Ovary (tissue), 10 donors: ENCODE measurements at places on chromosomes 3 and 15. TPM values are rescaled to one million over a fixed set of nuclear protein-coding genes. Genes with fewer than 3 reads are reported as not detected.

- H3K36me3 ChIP-seq: no peaks in the 10 kb centered on the region
- H3K4me1 ChIP-seq: no peaks in the 10 kb centered on the region
- H3K27ac ChIP-seq: no peak overlapping the region
- no peaks in the 10 kb centered on the region for H3K27me3 ChIP-seq
- no peak for DNase-seq
- H3K4me3 ChIP-seq: no peak overlapping the region
Measured at GRCh38 chr15:50933341-50933740, 24.9 kb downstream of the AP4E1 start.

DNA sequence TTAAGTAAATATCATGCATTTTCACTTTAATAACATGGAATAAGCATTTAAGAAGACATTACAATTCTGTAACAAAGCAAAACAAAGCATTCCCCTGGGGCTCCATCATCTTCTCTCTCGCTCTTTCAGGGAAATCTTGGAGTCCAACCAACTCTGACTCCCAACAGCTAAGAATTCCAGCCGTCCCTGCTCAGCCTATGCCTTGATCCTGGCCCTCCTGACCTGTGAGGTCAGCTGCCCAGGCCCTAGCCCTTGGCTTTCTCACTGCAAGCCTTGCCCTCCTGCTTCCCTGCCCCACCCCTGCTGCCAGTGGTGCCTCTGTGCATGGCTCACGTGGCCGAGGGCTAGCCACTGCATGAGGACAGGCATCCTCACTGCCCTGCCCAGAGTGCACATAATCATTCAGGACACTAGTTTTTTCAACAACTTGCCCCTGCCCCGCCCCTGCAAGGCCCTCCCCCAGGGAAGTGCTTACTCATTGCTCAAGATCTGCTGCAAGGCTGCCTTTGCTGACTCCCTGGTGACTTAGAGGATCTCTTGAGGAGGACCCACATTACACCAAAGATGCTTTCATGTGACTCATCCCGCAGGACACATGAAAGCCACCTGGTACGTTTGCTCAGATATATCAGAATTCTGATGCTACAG is 37.6 kb downstream of the MTMR10 start:
- no peak for DNase-seq
- no peaks in the 10 kb centered on the region for H3K27me3 ChIP-seq
- H3K27ac ChIP-seq: no peak overlapping the region
- H3K4me1 ChIP-seq: peaks cover 4% of the 10 kb centered on the region

- no peak overlapping the region for H3K4me3 ChIP-seq
- no peaks in the 10 kb centered on the region for H3K27me3 ChIP-seq
- DNase-seq: no peak
Measured at GRCh38 chr15:72404841-72405240, 6.7 kb downstream of the TMEM202 start.

GRCh38 chr3:25664812-25665314 is at the start of gene TOP2B:
TSS of gene TOP2B (minus strand) at chr3:25664907. CDS start at chr3:25664297, 610 bp downstream.
- no peaks in the 10 kb centered on the region for H3K27me3 ChIP-seq
- no peaks in the 10 kb centered on the region for H3K4me1 ChIP-seq
- peak within 1 kb of the TSS; percentile 71 for H3K4me3 ChIP-seq
- H3K27ac ChIP-seq: peak within 1 kb of the TSS; percentile 98
- H3K36me3 ChIP-seq: no peaks in the 10 kb centered on the region
- DNase-seq: peak; percentile 96

DNA sequence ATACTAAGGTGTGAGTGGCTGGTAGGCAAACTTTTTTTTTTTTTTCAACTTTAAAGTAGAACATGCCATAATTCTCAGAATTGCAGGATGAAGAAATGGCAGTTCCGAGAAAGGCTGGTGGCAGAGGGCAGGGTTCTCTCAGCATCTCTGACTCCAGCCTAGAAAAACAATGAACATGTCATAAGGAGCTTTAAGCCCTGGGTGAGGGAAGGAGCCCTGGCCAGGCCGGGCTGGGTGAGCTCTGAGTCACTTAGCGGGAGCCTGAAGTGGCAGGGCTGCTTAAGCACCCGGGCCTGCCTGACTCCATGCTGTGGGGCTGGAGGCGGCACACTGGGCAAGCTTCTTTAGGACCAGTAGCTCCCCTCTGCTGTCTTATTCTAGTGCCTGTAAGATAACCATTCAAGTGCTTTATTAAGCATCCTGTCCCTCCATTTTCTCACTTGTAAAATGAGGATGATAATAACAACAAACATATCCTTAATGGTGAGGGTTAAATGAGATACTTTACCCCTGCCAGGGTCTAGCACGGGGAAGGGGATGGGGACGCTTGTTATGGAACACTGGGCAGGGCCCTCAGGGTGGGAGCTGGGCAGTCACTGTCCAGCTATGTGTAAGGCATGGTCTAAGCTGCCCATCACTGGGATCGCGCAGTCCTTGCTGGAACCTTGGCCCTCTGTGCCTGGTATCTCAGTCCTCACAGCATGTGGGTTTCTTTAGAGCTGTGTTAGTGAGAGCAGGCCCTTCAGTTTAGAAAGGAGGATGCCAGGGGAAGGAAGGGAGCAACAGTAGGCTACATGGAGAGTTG is 18.4 kb downstream of the SMAD6 start:
- peaks cover 10% of the 10 kb centered on the region for H3K4me1 ChIP-seq
- no peaks in the 10 kb centered on the region for H3K36me3 ChIP-seq
- no peak overlapping the region for H3K27ac ChIP-seq
- H3K27me3 ChIP-seq: no peaks in the 10 kb centered on the region
- DNase-seq: no peak
- no peak overlapping the region for H3K4me3 ChIP-seq

GRCh38 chr3:193945143-193945542 is 190.8 kb upstream of the HES1 start:
- H3K4me3 ChIP-seq: no peak overlapping the region
- no peak overlapping the region for H3K27ac ChIP-seq
- no peaks in the 10 kb centered on the region for H3K27me3 ChIP-seq
- no peaks in the 10 kb centered on the region for H3K4me1 ChIP-seq
- H3K36me3 ChIP-seq: no peaks in the 10 kb centered on the region

- H3K27me3 ChIP-seq: no peaks in the 10 kb centered on the region
- H3K36me3 ChIP-seq: no peaks in the 10 kb centered on the region
- no peaks in the 10 kb centered on the region for H3K4me1 ChIP-seq
- H3K4me3 ChIP-seq: no peak overlapping the region
- DNase-seq: no peak
Measured at GRCh38 chr3:59235634-59236012, 185.8 kb upstream of the CFAP20DC start.

DNA sequence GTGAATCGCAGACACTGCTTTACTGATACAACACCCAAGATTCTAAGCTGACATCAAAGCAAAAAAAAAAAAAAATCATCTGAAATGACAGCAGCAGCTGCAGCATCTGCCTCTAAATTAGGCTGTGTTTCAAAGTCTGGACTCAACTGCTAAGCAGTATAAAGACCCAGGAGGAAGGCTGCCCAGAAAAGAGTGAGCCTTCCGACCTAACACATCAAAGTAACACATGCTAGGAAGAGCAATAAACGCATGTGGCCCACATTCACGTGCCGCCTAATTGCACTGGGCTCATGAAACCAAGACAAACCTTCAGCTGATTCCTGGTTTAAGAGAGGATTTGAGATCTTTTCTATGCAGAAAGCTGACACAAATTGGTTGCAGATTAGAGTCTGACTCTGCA is 317.1 kb downstream of the ZIC4 start:
- H3K36me3 ChIP-seq: no peaks in the 10 kb centered on the region
- H3K27ac ChIP-seq: no peak overlapping the region
- DNase-seq: no peak
- H3K4me3 ChIP-seq: no peak overlapping the region

DNA sequence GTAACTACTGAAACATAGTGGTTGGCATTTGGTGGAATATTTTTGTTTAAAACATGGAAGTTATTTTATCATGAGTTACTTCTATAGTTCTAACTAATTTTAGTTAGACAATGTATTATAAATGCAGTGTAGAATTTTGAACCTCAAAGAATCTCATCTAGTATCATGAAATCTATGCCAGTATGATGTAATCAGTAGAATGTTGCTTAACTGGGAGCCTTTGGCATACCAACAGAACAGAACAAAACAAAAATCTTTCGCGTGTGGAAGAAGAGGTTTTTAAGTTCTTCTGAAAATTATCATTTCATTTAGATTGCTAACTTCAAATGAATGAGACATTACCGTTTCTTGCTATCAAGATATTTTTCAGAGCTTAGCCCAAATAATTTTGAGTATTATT is 98.4 kb upstream of the LRRFIP2 start:
- H3K4me3 ChIP-seq: no peak overlapping the region
- H3K4me1 ChIP-seq: no peaks in the 10 kb centered on the region
- no peaks in the 10 kb centered on the region for H3K36me3 ChIP-seq
- no peak overlapping the region for H3K27ac ChIP-seq
- DNase-seq: no peak
- H3K27me3 ChIP-seq: no peaks in the 10 kb centered on the region

DNA sequence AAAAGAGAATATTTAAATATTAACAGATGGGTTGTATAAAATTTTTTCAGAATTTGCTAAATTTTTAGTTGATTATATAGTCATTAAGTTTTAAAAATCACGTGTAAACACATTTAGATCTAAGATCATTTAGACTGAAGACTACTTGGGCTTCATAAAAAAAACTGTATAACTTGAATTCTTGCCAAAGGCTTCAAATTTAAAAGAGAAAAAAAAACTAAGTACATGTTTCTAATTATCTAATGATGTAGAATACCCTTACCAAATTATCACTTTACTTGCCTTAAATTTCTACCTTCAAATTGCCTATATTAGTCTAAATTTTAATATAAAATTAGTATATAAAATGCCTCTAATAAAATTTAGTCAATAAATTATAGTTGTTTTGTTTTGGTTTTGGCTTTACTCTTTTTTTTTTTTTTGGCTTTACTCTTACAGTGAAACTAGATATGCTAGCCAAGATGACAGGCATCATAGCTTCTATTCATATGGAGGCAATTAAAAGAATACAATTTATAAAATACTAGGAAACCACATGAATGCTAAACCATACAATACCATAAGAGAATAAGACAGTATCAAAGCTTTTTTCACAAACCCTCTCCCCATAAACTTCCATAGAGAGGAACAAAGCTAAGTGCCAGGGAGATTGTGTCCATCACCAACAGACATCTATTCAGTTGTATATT is 183.1 kb upstream of the KCNMB2 start:
- no peak overlapping the region for H3K27ac ChIP-seq
- H3K4me1 ChIP-seq: peaks cover 2% of the 10 kb centered on the region
- H3K27me3 ChIP-seq: no peaks in the 10 kb centered on the region
- DNase-seq: no peak
- H3K36me3 ChIP-seq: no peaks in the 10 kb centered on the region

DNA sequence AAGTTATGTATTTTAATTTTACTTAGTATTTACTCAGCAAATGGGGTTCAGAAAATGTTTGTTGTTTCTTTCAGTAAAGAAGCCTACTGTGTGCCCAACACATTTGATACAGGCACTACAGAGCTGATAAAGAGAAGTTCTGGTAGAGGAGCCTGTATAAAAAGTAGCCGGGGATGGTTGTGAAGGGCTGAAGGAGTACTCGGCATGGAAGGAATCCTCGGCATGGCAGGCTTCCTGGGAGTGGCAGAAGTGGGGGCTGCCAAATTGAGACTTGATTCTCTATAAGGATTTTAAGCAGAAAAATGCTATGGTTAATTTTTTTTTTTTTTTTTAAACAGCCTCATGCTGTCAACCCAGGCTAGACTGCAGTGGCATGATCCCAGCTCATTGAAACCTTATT is 9.3 kb downstream of the ARL13B start:
- DNase-seq: no peak
- H3K36me3 ChIP-seq: no peaks in the 10 kb centered on the region
- no peaks in the 10 kb centered on the region for H3K4me1 ChIP-seq

KBTBD13 gene
- total RNA-seq: 0.07 TPM

TNIK gene
- total RNA-seq: 6.3 TPM

DNA sequence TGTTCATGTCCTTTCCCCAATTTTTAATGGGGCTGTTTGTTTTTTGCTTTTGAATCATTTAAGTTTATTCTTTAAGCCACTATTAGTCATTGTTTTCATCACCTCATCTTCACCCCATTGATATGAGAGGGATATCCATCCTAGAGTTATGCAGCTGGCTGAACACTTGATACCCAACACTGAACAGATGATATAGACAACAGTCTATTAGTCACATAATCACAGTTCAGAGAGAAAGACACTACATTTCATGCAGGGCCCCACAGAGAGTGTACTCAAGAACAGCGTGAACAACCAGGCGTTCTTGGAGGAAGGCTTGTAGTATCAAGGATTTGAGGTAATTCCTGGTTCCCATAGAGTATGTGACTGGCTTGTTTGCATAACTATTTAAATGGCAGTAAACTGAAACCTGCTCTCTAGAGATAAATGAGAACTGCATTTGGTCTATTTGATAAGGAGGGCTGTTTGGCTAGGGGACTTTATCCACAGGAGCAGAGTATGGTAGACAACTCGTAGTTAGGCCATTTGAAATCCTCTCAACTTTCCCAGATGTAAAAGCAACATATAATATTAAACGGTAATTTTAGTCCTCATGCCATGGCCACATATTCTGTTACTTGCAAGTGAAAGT is 618.7 kb downstream of the SI start:
- no peak for DNase-seq
- no peak overlapping the region for H3K4me3 ChIP-seq
- H3K4me1 ChIP-seq: no peaks in the 10 kb centered on the region
- H3K27ac ChIP-seq: no peak overlapping the region

- H3K4me3 ChIP-seq: no peak overlapping the region
- DNase-seq: no peak
- H3K27ac ChIP-seq: peak overlapping the region; percentile 70
- H3K36me3 ChIP-seq: no peaks in the 10 kb centered on the region
- H3K4me1 ChIP-seq: peaks cover 13% of the 10 kb centered on the region
- no peaks in the 10 kb centered on the region for H3K27me3 ChIP-seq
Measured at GRCh38 chr15:42593143-42593542, 17.7 kb downstream of the STARD9 start.

DNA sequence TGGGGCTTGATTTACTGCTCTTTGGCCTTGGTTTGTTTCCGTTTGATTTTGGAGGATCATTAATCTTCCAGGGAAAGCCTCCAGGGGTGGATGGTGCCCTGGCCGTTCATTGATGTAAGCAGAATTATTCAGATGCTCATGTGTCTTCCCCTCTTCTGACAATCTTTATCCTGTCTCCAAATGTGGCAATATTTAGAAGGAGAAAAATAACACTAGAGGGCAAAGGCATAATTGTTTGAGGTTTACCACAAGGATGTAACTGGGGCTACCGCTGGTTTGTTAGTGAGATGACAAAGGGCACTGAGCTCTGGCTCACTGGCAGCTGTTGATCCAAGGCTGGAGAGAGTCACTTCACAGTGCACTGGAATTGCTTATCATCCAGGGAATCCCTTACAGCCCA is 18.2 kb upstream of the PLCL2 start:
- peaks cover 4% of the 10 kb centered on the region for H3K4me1 ChIP-seq
- no peaks in the 10 kb centered on the region for H3K27me3 ChIP-seq
- H3K4me3 ChIP-seq: no peak overlapping the region
- DNase-seq: no peak
- no peaks in the 10 kb centered on the region for H3K36me3 ChIP-seq

AHSG gene
- total RNA-seq: not detected
